ENCODE measurements at places on chromosomes 7 and 10.

- no peak for DNase-seq
Measured at GRCh38 chr10:81914736-81915503, 39.9 kb downstream of the NRG3 start.

- DNase-seq, result no peak
Measured at GRCh38 chr10:12502526-12503274, 153.4 kb downstream of the CAMK1D start.

GRCh38 chr10:5882961-5883360 lies 6.7 kb downstream of the ANKRD16 start:
- DNase-seq, result no peak

DNA sequence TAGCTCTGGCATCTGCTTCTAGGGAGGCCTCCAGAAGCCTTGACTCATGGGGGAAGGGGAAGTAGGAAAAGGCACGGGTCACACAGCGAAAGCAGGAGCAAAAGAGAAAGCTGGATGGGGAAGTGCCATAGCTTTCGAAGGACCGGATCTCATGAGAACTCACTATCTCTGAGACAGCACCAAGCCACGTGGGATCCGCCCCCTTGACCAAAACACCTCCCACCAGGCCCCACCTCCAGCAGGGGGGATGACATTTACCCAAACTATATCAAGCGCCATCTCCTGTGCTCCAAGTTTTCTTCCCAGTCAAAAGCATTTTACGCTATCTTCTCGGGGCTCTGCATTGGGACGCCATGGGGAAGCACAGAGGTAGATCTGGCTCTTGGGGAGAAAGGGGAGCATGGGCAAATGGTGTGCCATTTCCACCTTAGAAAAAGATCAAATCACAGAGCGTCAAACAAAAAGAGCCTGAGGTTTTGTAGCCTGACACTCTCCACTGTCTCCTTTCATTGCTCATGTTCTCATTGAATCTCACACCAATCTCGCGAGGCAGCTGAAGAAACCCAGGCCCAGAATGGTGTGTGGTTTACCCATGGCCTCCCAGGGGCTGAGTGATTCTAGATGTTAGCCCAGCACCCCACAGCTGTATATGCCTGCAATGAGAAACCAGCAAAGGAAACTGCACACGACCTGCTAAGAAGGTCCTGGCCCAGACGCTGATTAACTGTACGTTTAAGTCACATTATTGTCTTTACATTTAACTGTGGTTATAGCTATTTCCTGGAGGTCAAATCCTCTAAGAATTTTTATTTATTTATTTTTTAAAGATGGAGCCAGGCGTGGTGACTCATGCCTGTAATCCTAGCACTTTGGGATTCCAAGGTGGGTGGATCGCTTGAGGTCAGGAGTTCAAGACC lies 8.1 kb upstream of the OLAH start:
- DNase-seq, result no peak

- no peak for DNase-seq
Measured at GRCh38 chr7:25907214-25907613, 244.8 kb upstream of the NFE2L3 start.

DNA sequence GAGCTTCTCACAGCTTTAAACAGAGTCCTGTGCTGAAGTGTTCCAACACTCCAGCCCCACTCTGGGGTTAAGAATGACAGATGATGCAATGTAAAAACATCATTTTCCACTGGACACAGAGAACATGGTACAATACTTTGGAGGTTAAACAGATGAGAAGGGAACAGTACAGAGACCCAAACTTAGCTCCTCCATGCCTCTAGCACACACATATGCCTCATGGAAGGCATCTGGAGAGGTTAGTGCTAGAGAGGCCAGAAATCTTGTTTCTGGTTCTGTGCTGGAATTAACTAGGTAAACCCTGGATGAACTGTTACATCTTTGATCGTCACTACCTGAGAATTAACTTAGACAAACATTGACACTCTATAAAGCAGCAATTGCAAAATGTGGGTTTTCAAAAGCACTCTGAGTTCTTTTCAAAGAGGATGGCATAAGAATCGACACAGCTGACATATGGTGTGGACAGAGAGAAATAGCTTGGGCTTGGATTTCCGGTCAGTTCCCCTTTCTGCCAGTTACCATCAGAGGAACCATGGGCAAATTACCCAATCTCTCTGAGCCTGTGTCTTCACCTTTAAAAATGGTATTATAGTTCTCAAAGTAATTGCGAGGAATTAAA lies 81.9 kb downstream of the KCNMA1 start:
- DNase-seq, result no peak

- DNase-seq, result no peak
Measured at GRCh38 chr7:132255898-132256297, 320.4 kb downstream of the PLXNA4 start.

- DNase-seq, result no peak
Measured at GRCh38 chr7:84207025-84207424, 12.4 kb upstream of the SEMA3A start.

DNA sequence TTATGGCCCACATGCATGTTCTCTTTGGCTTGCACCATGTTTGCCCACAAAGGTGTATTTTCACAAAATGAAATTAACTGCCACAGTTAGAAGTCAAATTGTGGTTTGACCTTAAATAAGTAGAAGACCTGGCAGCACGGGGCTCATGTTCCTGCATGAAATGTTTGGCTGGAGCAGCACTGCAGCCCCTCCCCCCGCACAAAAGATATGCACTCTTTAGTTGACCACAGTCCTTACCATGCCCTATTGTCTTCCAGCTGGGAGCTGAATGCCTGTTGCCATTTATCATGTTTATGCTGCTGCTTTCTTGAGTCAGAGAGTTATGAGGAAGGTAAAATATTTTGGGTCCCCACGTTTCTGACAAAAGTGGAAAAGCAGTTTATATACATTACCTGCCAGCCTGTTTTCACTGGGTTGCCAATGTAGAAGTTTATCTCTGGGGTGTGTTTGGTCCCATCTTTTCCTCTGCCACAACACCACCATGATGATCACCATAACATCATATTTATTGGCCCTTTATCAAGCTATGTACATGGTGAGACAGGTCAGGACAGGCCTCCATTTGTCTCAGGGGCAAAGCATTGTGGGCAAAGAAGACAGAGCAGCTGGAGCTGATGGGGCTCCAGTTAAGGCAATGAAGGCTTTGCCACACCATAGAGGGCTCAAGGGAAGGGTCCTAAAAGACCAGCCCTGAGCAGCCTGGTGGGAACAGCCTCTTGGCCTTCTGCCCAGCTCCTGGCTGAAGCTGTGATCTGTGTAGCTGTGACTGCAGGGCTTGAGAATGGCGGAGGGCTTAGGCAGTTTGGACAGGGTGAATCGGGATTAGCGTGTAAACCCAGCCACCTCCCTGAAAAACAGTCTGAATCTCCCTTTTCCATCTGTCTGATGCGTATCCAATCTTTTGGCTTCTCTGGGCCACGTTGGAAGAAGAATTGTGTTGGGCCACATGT lies 5.4 kb downstream of the PRF1 start:
- DNase-seq, result no peak

DNA sequence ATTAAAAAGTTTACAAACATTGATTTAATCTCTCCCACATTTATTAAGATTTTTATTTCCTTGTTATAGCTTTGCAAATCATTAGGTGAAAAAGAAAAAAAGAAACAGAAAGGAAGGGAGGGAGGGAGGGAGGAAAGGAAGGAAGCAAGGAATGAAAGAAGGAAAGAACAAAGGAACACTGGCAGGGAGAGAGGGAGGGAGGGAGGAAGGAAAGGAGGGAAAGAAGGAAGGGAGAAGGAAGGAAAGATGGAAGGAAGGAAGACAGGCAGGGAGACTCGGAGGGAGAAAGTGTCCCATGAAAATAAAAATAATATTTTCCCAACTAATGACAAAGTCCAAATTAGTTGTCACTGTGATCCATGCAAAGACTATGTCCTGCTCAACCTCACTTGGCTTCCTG lies 6.3 kb upstream of the ITGA8 start:
- no peak for DNase-seq

DNA sequence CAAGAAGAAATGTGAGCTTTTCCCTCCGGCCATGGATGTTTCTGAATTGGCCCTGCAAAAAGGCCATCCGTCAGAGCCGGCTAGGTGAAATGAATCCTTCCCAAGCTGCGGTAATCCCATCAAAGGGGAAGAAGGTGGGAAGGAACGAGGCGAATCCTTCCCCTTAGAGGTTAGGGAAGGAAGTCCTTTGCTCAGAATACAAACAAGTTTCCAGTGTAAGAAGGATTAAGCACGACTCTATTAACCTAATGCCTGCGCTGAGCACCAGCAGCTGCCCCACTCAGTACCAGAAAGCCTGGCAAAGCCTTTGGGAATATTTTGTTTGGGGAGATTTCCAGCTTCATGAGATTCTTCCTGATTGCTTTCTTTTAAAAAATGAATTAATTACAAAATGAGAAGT lies 42.8 kb downstream of the CLRN3 start:
- DNase-seq, result no peak

DNA sequence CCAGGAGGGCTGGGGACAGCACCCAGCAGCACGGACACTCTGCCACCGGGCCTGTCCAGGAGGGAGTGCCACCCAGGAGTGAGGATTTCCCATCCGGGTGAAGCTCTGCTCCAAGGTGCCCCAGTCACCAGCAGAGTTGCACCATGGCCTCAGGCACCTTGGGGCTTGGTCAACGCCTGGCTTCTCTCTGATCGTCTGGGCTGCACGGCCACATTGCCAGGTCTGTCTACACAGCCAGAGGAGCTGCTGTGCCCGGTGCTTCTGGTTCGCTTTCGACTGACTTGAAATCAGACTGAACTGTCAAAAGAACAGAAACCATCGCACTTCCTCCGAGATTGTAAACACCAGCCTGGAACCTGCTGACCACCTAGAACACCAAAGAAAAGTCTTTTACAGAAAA lies 12.0 kb downstream of the SHH start:
- no peak for DNase-seq

DNA sequence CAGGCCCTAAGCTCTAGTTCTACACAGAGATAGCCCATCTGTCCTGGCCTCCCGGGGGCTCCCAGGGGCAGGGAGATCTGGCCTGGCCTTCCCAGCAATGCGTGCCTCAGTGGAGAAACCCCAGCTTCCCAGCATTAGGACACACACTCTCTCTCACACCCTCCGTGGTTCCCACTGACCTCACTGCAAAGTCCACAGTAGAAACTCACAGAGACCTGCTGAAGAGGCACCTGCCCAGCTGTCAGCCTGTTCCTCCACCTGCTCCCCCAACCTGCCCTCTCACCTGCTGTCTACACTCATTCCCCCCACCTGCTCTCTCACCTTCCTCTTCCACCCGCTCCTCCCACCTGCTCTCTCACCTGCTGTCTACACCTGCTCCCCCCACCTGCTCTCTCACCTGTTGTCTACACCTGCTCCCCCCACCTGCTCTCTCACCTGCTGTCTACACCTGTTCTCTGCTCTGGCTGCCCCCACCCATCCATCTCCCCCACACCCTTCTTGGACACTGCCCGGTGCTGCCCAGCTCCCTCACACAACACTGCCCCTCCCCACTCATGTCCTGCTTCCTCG lies 21.1 kb upstream of the PFKP start:
- DNase-seq, result no peak

Data from epithelial cell of prostate (primary cell).